ENCODE measurements at places on chromosomes 16 and 17.

DNA sequence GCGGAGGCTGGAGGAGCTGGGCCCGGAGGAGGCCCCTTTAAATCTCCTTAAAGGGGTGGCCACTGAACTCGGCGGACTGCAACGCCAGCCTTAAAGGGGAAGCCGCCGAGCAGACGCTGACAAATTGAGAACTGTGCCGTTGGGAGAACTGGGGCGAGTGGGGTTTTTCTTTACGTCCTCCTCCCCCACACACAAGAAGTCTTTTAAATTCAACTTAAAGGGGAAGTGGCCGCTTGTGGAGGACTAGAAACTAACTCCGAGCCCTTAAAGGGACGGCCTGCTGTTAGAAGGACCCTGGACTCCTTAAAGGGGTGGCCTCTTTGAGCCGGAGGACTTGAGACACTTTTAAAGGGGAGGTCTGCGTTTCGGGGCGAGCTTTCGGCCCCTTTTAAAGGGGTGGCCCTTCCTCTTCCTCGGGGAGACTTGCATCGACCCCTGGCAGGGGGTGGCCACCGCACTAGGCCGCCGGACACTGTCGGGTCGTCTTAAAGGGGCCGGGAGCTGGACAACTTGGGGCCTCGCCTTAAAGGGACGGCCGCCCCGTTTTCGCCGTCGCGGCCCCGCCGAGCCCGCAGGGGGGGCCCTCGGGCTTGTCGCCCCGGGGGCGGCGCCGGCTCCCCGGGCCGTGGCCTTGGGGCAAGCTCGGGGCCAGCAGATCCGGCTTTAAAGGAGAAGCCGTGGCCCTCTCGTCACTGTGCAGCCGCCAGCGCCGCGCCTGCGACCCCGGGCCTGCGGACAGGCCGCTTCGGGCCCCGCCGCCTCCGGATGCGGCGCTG, 688 bp downstream of the FBRS start:
- DNase-seq, result no peak

GRCh38 chr17:47119746-47120520, 69.2 kb downstream of the CDC27 start:
- DNase-seq, result no peak

GRCh38 chr17:71845337-71845736, 275.5 kb upstream of the SOX9 start:
- no peak for DNase-seq

GRCh38 chr16:17885659-17886207, 415.0 kb upstream of the XYLT1 start:
- no peak for DNase-seq

GRCh38 chr17:74116087-74116717, 87.3 kb upstream of the RPL38 start:
- DNase-seq, result no peak

DNA sequence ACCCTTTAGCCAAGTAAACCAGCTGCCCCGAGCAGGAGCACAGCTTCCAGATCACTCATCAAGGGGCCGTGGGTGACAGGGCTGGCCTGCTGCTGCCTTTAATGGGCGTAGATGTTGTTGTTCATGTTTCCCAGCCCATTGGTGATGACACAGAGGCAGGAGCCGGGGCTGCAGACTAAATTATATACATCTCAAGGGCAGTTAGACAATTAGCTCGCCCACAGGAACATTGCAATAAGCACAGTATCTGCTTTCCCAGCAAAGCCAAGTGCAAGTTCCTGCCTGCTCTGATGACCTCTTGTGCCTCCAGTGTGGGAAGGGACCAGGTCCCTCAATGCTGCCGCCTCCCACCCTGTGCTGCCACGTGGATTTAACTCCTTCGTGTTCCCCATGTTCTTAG, 485.8 kb downstream of the MAF start:
- DNase-seq, result no peak

- DNase-seq, result no peak
Measured at GRCh38 chr17:6420173-6420641, 14.7 kb downstream of the AIPL1 start.

GRCh38 chr16:86443508-86444147, 66.7 kb upstream of the FOXF1 start:
- DNase-seq, result no peak

DNA sequence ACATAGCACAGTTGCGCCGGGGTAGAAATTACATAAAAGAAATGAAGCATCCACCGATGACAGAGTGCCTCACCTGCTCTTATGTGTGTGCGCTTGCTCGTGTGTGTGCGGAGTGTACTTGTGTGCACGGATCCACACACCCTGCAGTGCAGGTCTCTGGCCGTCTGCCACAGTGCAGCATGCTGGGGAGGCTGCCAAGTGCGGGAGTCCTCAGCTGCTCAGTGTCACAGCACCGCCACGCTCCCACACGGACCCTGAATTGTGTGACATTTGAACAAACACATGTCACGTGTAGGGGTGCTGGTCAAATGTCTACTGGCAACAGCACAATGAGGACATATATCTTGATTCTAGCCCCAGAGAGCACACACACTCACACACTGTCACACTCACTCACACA, 243.0 kb upstream of the MYOCD start:
- DNase-seq, result no peak

DNA sequence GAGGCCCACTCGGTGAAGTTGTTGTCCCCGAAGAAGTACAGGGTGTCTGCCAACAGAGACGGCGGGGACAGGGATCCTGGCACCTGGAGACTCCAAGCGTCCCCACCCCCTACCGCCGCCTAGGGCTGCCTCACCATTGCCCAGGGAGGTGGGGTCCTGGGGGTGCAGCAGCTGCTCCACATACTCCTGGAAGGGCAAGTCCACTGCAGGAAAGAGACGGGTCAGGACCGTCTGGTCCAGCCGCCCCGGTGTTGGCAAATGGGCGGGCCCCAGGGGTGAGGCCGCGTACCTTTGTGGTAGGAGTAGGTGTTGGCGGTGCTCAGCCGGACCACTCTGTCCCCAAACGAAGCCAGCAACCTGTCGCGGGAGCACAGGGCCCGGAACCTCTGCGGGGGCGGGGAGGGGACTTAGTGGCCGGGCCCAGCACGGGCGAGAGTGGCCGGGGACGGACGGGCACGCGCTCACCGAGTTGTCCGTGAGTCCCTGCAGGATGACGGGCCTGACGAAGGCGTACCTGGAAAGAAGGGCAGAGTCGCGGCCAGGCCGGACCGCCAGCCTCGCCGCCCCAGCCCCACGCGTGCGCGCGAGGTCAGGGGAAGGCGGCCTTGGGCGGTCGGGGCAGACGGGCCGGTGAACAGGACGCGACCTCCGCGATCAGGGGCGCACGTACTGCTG, 601 bp downstream of the JMJD8 start:
- DNase-seq, result no peak

- no peak for DNase-seq
Measured at GRCh38 chr17:39092692-39093230, 58.7 kb downstream of the PLXDC1 start.

DNA sequence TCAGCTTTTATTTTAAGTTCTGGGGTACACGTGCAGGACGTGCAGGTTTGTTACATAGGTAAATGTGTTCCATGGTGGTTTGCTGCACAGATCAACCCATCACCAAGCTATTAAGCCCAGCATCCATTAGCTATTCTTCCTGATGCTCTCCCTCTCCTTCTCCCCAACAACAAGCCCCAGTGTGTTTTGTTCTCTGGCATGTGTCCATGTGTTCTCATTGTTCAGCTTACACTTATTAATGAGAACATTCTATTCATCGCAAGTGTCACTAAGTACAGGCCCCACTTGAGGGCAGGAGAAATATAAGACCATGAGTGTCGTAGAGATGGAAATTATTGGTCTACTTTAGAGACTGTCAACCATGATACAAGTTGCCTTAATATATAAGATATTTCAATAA, 615.1 kb downstream of the CDH8 start:
- DNase-seq, result no peak

- no peak for DNase-seq
Measured at GRCh38 chr17:73156887-73157520, 7.8 kb upstream of the SSTR2 start.

GRCh38 chr16:84013787-84014569, 28.6 kb downstream of the SLC38A8 start:
- peak; percentile 19 for DNase-seq

DNA sequence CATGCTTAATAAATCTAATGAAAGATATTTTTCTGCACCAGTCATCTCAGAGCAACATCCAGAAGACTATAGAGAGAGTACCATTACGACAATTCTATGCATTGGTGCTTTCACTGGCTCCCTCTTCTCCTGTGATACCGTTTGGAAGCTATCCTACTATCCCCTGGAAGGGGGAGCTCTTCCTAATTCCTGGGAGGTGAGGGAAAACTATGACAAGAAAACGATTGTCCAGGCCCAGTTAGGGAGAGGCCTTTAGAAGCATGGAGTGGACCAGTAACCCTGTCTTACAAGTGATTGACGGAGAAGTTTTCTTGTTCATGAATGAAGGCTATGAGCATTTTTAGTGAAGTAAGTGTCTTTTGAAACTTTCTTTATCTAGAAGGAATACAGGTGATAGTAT, 150.2 kb downstream of the TANC2 start:
- no peak for DNase-seq

DNA sequence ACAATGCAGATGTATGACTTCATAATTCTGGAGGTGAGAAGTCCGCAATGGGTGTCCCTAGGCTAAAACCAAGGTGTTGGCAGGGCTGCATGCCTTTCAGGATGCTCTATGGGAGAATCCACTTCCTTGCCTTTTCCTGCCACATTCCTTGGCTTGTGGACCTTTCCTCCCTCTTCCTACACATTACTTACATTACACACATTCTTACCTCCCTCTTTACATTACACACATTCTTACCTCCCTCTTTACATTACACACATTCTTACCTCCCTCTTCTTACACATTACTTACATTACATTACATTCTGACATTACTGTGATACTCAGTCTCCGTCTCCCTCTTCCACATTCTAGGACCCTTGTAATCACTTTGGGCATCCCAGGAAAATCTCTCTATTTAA, 14.2 kb upstream of the CDH5 start:
- DNase-seq, result no peak

DNA sequence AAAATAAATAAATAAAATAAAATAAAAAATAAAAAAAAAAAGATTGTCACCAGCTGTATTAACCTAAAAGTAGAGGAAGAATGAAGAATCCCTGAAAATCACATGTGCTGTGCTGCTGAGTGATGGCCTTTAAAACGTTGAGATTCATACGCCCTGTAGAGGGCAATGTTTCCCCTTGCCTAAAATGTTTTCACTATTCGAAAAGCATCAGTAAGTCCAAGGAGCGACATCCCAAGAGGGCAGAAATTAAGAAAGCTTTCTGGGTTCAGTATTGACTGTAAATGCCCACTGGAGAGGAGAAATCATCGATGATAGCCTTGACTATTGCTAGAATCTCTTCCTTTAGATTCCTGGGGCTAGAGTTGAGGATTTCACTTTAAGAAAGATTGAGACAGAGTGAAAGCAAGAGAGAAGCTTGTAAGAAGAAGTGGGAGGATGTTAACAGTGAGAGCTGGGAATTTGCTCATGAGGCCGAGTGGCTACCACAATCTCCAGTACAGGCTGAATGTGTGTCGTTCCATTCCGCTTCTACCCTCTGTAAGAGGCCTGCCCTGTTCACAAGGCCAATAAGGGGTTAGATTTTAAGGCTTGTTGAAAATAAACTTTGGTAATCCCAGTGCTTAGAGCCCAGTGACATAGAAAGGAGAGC, 170.8 kb upstream of the FAM20A start:
- DNase-seq, result no peak

- DNase-seq, result no peak
Measured at GRCh38 chr16:89112377-89113151, 18.9 kb downstream of the ACSF3 start.

DNA sequence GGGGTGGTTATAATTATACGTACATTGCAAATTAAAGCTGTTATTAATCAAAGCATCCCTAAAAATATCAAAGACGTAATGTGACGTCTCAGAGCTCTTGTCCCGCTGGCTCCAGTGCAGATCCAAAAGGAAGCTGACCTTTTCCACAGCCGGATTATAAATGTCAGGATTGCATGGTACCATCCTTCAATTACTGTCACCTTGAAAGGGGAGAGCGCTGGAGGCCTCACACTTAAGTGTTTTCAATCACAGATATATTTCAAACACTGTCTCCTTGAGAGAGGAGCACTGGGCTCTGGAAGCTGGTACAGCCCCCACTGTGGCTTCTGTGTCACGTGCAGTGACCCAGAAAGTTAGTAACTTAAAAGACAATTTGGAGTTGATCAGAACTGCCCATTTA, 94.2 kb downstream of the AIPL1 start:
- no peak for DNase-seq

Measured in stimulated activated CD4-positive, alpha-beta T cell treated with anti-CD3 and anti-CD28 coated beads, Interleukin-1b, Interleukin-23, amount 100 ng/mL, for 1 hour (primary cell).